ENCODE measurements at places on chromosomes 12 and 14.

GRCh38 chr14:25396128-25396527 is 346.2 kb upstream of the STXBP6 start:
- DNase-seq: no peak

- DNase-seq: no peak
Measured at GRCh38 chr12:843609-844008, 91.2 kb downstream of the WNK1 start.

GRCh38 chr14:28765831-28766468 is 637 bp upstream of the FOXG1 start:
- DNase-seq: peak; percentile 92

GRCh38 chr12:107131832-107132616 is 38.7 kb upstream of the CRY1 start:
- peak; percentile 78 for DNase-seq

GRCh38 chr14:21780429-21781084 is 106.9 kb upstream of the OR4E1 start:
- no peak for DNase-seq

- DNase-seq: peak; percentile 97
Measured at GRCh38 chr14:69153152-69153872, 393 bp upstream of the DCAF5 start.

DNA sequence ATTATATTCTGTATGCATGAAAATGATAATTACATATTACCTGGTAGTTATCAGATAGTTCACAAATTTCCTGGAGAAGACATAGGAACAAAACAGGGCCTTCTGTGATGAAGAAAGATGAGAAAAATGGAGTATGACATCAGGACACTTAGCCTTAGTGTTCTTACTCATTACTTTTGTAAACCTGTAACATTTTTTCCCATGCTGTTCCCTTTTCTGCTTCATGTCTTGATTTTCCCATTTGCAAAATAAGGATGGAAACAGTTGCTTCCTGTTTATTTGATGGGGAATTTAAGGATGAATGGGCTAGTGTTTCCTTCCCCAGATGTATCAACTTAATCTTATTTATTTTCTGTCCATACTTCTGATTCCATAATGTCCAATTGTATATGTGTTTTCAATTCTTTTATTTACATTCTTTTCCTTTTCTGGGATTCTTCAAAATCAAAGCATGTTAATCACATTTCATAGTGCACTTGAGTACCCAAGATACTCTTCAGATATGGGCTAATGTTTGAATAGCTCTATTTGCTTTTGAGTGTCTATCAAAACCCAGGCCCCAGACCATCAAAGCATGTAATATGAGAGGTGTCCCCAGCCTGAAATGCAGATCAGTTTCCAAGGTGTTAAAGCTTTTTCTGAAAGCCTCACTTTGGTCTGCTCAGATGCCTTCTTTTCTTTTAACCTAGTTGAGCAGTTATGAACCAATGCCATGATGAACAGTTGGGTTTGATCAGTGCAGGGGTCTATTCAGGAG is 260.5 kb downstream of the RAD51B start:
- peak; percentile 54 for DNase-seq

GRCh38 chr12:123115409-123116121 is 35.3 kb downstream of the PITPNM2 start:
- no peak for DNase-seq

GRCh38 chr12:2095878-2096277 is 43.1 kb downstream of the CACNA1C start:
- no peak for DNase-seq

GRCh38 chr12:104588047-104588920 is 131.5 kb downstream of the CHST11 start:
- DNase-seq: no peak

DNA sequence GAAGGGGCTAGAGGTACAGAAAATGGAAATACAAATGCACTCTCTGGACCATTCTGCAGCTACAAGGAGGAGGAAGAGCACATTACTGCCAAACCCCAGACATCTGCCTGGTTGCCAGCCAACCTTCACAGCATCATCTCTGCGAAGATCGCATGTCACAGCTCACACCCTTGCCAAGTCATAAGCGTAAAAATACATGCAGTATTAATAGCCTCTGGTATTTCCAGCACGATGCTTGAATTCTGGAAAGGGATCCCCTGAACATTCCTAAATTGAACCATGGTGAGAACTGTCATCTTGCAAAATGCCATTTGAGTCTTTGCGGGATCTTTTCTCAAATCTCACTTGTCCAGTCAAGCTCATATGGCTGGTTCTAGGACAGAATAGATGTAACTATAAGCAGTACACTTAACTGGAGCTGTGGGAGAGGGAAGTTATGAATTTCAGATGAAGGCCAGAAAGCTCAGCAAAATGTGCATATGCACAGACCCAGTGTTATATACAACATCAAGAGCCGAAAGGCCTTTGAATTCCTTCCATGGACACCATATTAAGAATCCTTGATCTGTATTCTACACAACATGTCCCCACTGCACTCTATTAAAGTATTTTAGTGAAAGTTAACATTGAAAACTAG is 211.6 kb downstream of the DUSP6 start:
- DNase-seq: no peak

DNA sequence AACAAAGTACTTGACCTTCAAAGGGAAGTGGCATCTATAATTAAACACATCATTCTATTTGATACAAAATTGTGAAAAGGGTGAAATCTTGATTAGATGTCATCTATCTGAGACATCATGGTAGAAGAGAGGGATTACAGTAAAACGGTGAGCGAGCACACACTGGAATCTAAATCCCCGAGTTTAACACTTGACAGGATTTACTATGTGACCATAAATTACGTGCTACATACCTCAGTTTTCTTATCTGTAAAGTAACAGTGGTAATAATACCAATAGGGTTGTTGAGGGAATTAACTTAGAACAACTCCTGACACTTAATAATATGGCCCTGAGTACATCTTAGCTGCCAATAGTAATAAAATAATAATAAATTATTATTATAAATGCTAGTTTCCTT is 13.3 kb downstream of the USP44 start:
- DNase-seq: no peak

GRCh38 chr12:26153421-26154154 is 28.8 kb upstream of the BHLHE41 start:
- DNase-seq: no peak

DNA sequence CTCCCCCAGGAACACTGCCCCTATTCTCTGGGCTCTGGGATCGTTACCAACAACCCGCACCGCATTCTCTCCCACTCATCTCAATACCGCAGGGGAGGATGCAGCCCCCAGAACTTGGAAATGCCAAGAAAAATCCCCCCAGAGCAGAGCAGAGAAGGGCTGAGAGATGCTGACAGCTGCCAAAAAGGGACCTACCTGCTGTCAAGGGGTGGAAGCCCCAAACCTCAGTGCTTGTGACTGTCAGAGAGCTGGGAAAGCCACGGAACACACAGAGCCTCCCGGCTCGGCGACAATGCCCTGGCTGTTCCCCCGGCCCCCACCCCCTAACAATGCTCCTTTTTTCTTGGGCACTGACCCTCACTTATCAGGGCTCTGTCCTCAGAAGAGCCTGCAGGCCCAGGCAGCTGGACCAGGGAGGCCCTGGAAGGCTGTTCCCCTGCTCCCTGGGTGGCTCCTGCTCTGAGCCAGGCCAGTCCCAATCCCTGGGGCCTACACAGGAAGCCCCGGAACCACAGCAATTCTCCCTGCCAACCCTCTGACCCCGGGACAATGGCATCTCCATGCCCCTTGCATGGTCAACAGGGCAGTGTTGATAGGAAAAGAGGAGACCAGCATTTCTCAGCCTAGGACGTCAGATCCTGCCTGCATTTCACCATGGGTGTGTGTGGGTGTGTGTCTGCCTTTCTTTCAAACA is 78.9 kb downstream of the ITPK1 start:
- no peak for DNase-seq

DNA sequence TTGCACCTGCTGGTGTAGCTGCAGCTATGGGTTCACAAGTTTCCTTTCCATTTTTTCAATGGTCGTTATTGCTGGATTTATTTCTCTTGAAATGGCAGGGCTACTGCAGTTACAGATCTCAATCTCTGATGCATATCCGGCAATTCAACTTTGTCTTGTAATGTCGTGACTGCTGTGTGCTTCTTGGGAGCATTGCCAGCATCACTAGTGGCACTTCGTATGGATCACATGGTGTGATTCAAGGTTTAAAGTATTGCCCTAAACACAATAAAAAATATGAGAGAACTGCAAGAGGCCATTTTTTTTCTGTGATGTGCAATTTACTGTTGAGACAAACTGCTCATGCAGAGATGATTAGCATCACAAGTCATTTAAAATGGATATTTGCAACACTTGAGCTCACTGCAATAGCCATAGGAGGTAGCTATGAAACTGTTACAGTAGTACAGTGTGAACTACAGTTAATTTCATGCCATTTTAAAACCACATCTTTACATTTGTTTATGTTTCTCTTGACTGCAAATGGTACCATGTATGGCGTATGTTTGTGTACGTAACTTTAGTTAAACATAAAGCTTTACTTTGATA is 217.4 kb upstream of the PDE3A start:
- DNase-seq: peak; percentile 29

DNA sequence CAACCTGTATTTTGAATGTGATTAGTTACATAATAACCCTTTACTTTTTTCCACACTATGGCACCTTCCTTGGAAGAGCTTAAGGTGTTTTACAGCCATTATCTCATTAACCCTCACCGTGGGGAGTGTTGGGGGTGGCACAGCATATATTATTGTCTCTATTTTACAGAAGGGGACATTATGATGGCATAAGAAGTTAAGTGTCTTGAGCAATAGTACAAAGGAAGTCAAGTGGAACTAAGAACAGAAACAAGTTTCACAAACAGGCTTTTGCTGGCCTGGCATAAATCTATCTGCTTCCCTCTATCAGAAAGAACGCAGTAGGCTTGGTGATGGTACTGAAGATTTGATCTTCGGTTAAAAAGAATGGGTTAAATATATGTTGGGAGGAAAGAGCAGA is 169.7 kb upstream of the OTX2 start:
- peak; percentile 55 for DNase-seq
